ENCODE measurements at places on chromosomes 5 and 9.

DNA sequence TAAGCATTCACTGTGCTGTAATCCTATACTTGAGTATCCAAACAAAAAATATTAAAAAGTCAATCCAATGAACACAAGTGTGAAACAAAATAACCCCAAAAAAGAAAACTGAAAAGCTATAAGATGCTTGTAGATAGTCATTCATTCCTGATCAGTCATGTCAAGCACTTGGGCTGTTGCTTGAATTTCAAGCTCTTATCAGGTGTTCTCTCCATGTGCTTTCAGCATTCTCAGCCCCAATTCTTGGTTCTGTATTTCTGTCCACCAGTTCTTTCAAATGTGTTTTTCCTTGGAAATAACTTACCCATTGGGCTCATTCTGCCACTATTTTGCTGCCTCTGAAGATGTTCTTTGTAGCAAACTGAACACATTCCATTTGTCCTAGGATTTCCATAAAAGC, 4.7 kb downstream of the ZFAND5 start:
- DNase-seq, result no peak

- DNase-seq, result no peak
These were observed 1912.8 kb upstream of the NUDT12 start for GRCh38 chr5:105475401-105475800.

- no peak for DNase-seq
These were observed 3.3 kb upstream of the LHX2 start for GRCh38 chr9:124008303-124008693.

DNA sequence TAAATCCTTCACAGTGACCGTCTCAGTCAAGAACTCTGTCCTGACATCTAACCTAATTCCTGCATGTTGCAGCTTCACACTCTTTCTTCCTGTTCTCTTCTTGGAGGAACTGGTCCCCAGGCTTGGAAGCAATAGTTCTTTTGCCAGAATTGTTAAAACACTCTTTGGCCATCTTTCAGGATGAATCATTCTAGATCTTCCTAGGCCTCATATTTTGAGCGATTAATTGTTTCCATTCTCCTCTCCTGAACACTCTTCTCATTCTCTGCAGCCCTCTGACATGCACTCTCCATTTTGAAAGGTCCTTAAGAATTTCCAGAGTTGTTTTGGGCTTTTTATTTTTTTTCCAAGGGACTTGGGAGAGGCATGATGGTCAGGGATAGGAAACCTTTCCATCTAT, 85.8 kb downstream of the FAM114A2 start:
- DNase-seq, result no peak

GRCh38 chr5:127987354-127988145, 96.0 kb upstream of the SLC12A2 start:
- DNase-seq, result no peak

DNA sequence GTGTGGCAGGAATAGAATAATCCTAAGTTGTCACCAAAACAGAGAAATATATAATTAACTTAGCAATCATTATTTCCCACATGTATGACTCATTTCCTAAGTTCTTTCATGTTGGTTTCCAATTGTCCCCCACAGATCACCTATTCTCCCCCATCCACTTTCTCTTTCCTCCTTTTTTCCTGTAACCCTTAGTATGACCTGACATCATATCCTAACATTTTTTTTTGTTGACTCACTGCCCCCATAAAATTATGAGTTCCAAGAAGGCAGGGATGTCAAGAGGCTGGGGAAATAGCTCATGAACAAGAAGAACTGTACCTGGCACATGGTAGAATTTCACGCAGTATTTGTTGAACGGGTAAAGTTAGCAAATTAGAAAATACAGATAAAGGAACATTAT, 186.7 kb downstream of the DCP2 start:
- DNase-seq, result no peak

GRCh38 chr5:44949687-44950086, 140.9 kb downstream of the MRPS30 start:
- no peak for DNase-seq

DNA sequence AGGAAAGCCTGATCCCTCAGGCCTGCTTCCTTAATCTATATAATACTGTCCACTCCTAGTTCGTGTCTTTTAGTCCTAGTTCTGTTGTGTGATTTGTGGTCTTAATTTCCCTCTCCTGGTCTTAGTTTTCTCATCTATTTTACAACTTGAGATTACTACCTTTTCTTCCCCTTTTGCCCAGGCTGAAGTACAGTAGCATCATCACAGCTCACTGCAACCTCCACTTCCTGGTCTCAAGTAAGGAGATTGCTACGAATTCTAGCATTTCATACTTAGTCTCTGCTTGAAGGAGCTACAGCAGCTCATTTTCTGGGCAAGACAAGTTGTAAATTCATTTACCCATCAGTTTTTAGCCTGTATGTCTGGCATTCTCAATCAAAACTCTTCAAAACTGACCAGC, 5.5 kb downstream of the TRIM32 start:
- DNase-seq, result no peak

GRCh38 chr5:39525271-39525670, 100.5 kb upstream of the DAB2 start:
- DNase-seq, result no peak

DNA sequence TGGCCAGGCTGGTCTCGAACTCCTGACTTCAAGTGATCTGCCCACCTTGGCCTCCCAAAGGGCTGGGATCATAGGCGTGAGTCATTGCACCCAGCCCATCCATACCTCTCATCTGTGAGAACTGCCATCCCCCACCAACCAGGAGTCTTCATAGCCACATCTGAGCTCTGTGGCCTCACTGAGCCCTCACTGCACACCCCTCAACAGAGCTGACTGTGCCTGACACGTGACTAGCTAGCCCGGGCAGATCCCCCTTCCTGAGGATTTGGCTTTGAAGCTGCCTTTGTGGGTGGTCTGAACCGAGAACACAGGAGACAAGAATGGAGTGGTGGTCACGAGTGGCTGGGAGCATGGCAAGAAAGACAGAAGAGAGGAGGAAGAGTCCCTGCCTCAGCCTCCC, 15.6 kb downstream of the AK8 start:
- no peak for DNase-seq

DNA sequence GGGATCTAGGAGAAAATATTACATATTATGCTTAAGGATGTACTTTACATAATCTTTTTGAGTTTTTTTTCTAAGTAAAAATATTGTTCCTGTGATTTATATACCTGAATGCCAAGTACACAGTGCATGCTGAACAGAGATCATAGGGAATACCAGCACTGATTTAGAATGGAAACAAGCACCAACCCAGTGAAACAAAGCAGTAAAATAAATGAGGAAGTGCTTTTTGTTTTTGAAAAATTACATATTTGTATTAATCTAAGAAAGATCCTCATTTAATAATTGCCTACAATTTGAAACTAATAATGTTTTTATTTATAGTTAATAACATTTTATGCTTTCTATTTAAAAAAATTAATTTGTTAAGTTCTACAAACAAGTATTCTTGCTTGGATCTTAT, 18.0 kb downstream of the GARNL3 start:
- DNase-seq, result no peak

DNA sequence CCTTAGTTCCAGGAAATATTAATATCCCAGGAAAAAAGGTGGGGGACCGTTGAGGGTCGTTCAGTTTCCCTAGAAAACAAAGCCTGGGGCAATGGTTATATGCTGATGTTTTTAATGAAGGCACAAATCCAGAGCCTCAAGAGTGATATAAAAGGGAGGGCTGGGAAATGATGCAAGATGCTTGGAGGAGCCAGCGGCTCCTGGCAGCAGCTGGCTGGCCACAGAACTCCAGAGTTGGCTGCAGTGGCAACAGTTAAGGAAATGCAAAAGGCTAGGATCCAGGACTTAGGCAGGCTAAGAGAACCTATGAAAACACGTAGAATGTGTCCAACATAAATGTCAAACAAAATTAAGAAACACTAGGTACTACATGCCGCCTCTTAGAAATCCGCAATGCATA, 31.0 kb upstream of the B4GALT1 start:
- DNase-seq, result no peak

GRCh38 chr5:31725996-31726395, 87.1 kb downstream of the PDZD2 start:
- no peak for DNase-seq

DNA sequence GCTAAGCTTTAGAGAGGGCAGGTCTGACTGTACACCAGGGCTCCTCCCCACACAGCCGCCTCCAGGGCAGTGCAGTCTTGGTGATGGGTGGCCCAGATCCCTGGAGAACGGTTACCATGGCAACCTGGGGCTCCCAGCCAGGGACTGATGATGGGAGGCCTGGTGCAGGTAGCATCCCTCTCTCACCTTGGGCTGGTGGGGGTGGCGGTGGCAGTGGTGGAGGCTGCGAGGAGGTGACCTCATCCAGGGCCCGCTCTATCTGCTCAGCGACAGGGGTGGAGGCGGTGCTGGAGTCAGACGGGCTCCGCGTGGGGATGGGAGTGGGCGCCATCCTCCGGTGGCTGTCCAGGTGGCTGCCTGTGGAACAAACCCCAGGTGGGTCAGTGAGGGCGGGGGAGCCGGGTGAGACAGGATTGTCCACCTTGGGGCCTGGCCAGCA, 12.3 kb downstream of the PRR7 start:
- no peak for DNase-seq

- DNase-seq, result no peak
These were observed 278.8 kb downstream of the GAS1 start for GRCh38 chr9:86668488-86668887.

DNA sequence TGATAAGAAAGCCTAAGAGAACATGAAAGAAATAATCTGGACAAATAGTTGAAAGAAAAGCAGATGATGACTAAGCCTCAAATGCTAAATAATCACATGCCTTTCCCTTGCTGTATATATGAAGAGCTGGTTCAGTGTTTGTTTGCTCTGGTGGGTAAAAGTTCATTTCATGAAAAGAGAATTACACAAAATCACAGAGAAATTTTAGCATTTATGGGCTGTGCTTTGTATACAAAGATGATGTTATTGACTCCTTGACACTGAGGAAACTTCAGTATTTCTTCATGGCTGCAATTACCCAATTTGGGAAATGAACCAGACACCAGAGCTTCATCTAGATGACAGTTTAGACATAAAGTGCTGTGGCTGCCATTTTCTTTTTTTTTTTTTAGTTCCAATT, 527.2 kb downstream of the NR2F1-AS1 start:
- no peak for DNase-seq

GRCh38 chr9:81318571-81318970, 370.8 kb downstream of the TLE1 start:
- no peak for DNase-seq

- DNase-seq, result no peak
These were observed 99.4 kb upstream of the DMRT1 start for GRCh38 chr9:742104-742503.

DNA sequence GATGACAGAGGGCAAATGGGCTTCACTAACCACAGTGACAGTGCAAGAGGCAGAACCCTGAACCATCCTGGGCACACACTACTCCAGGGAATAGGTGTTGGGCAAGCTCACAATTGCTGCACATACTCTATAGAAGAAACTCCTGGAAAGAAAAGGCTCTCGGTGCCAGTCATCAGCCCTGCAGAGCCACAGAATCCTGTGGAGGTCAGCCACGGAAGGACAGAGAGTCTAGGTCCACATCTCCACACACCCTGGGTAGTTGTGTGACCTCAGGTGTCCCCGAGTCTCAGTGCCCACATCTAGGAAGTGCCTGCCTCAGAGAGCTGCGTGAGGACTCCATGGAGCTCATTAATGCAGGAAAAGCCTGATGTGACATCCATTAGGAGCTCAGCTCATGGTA, 16.0 kb upstream of the ANGPTL2 start:
- DNase-seq, result no peak

DNA sequence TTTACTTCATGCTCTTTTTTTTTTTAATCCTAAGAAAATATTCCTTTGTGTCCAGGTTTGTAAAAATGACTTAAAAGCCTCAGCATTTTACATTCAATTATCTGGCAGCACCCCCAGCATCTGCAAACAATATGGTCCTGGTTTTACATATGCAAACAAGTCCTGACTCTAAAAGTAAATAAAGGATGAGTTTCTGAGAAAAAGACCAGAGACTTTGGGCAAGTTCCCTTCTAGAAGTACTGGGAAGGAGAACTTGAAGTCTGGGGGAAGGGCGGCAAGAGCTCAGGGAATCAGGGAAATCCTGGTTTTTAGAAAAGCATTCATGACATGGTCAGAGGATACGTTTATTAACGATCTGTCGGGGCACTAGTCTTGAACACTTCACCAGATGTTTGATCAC, 25.8 kb downstream of the COL23A1 start:
- DNase-seq, result no peak

DNA sequence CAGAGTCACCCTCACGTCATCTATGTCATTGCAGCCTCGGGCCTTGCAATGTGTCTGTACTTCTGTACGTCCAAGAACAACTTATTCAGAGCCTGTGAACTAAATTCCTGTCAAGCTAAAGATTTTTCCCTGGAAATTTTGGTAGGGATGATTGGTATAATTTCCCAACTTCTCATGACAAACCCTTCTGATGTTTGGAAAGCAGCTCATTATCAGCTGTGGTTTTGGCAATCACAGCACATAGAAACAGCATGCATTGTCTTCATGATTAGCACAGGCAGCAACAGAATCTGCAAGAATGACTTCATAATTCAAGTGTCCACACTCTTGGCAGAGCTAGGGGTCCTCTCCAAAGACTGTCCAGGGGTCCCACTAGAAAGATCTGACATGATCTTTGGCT, 49.5 kb downstream of the APBA1 start:
- no peak for DNase-seq

DNA sequence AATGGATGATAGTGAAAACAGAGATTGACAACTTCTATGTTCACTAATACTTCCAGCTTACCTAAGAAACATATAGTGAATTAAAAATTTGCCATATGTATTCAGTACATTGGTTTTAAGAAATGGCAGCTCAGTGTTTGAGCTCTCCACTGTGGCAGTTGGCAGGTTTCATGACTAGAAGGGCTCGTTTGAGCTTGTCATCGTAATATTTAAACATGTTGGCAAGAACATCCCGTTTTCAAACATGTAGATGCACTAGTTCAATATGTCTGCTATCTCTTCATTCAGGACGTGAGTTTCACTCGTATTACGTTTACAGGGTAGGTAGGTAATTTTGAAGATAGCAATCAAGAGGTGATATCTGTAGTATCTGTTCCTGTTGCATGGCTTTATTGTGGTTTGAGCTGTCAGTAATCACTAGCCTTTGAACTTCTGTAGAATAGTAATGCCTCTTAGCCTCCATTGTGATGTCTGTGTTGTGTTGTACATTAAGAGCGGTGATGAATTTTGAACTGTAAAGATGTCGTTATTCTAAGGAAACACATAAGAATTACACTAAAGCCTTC, 74.8 kb downstream of the NLN start:
- no peak for DNase-seq

DNA sequence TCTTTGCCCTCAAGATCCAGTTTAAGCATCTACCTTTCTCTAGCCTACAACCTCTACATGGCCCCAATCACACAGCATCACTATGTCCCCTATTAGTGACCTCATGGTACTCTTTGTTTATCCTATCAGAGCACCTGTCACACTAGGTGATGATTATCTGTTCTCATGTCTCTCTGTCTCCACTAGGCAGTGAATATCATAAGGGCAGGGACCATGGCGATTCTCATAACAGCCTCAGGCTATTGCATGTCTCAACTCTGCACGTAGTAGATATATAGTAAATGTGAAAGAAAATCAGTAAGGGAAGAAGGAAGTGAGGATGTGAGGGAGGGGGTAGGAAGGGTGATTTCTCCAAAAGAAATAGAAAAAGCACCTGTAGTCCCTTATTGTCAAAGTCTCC, 311.0 kb downstream of the NSG2 start:
- DNase-seq, result no peak

Data from caudate nucleus (tissue), 63 donors.